Transverse colon (tissue), 4 donors: ENCODE measurements at places on chromosomes 1 and 21.

- no peak for DNase-seq
Observed at GRCh38 chr1:198605406-198605805, 33.4 kb upstream of the PTPRC start.

- DNase-seq = no peak
Observed at GRCh38 chr21:10463156-10463555, 58.2 kb upstream of the TPTE start.

GRCh38 chr1:58654322-58654721, 45.5 kb downstream of the MYSM1 start:
- DNase-seq = no peak

DNA sequence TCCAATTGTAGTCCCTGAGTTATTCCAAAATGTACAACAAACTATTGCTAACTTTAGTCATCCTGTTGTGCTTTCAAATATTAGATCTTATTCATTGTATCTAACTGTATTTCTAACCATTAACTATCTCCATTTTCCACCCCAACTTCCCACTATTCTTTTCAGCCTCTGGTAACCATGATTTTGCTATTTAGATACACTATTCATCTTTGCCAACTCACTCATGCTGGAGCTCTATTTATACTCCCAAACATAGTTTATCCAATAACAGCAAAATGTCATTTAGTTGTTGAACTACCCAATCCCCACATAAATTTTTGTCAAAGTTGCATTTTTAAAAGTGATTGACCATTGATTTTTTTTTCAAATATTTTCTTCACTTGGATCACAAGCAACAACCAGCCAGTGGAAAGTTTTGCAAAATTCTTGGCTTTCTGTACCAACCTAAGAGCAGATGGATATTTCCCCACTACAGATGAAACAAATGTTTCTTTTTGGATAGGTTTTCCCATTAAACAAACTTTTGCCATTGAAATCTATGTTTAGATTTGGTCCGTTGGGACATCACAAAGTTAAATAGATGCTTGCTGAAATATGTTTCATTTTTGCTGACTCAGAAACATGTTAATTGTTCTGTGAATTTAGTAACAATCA, 866.0 kb downstream of the LTN1 start:
- no peak for DNase-seq

GRCh38 chr1:216690603-216691002, 32.6 kb downstream of the ESRRG start:
- no peak for DNase-seq

GRCh38 chr21:25539606-25540005, 67.7 kb downstream of the MRPL39 start:
- DNase-seq = no peak

- DNase-seq = no peak
Observed at GRCh38 chr1:67766141-67766978, 66.9 kb downstream of the GNG12 start.

GRCh38 chr1:237670302-237670701, 220.4 kb downstream of the ZP4 start:
- DNase-seq = no peak

DNA sequence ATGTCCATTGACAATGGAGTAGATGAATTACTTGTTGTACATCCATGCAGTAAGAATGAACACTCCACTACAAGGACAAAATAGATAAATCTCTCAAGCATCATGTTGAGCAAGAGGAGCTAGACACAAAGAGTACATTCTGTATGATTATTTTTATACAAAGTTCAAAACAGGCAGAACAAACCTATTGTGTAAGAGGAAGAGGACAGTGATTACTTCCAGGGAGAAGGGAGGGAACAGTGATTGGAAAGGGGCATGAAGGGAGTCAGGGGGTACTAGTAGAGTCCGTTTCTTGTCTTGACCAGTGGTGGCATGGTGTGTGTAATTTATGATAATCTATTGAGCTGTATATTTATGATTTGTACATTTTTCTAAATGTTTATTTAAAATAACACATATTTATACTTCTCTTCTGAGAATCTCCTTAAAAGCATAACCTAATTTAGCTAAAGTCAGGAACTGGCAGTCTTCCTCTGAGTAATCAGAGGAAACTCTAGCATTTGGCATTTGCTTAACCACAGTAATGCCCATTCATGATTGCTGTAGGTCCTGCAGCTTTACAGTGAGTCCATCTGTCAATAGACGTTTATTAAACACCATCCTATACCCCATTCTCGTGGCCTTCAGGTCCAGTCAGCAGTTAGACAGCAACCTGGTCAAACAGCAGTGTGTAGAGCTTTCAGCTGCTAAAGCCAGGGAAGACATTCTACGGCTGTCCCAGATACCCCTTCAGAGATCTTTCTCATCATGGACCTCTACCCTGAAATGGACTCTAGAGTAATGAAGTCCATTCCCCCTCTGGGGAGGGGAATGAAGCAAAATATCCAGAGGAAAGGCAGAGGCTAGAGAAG, 114.1 kb upstream of the GALNT2 start:
- DNase-seq = no peak

- DNase-seq = no peak
Observed at GRCh38 chr1:10451287-10451686, 1.5 kb downstream of the CORT start.

DNA sequence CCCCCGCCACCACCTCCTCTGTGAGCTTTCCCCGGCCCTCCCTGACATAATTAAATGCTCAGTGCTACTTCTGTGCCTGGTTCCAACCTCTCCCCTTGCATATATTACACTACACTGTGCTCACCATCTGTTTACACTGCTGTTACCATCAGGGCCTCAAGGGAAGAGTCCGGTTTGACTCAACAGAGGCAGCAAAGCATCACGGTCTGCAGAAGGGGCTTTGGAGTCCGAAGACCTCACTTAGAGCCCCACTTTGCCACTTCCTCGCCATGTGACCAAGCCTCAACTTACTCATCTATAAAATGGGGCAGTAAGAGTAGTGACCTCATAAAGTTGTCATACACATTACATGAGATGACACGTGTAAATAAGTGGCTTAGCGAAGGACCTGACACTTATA, 27.4 kb downstream of the KCNN3 start:
- DNase-seq = no peak

DNA sequence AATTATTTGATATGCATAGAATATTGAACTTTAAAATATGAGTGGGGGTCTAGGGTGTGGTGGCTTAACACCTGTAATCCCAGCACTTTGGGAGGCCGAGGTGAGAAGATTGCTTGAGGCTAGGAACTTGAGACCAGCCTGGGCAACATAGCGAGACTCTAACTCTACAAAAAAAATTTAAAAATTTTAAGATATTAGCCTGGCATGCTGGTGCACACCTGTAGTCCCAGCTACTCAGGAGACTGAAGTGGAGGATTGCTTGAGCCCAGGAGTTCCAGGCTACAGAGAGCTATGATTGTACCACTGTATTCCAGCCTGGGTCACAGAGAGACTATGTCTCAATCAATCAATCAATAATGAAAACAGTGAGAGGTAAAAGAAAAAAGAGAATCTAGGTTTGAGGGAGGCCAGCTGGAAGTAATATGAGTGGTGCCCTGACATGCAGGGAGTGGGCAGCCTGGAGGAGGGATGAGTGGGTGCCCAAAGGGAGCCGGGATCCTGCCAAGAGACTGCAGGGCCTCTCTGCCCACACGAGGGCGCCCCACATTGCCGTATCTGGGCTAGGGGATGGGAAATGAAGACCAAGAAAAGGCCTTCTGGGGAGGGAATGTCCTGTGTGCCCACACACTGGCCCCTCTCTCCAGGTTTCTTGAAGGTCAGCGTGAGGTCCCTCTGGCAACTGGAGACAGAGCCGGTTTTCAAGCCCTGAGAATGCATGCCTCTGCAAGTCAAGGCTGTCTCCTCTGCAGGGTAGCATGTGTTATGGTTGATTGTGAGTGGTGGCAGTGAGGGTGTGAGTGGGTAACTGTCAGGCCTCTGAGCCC, 93.9 kb upstream of the PPM1J start:
- DNase-seq = peak; percentile 82

DNA sequence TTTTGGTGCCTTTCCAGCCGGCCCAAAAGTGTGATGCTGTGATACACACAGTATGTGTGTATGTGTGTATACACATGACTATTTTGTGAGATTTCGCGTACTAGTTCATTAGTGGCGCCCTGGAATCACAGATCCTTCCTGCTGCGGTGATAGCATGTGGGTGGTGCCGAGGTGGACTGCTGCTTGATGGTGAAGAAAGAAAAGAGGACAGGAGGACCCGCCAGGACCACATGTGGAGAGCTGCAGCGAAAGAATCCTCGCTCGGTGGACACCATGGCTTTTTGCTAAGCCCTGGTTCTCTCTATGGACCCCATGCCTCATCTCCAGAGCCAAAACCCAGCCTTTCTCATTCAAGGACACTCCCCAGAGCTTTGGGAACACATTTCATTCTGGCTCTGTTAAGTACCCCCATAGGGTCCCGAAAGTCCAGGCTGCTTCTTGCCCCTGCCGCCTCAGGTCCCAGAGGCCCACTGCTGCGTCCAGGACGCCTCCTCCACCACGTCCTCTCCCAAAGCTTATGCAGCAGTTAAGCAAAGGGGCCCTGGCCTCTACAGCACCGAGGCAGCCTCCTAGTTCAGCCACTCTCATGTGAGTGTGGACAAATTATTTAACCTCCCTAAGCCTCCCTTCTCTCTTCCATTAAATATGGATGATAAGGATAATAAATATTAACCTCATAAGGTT, 32.8 kb upstream of the COX20 start:
- no peak for DNase-seq

DNA sequence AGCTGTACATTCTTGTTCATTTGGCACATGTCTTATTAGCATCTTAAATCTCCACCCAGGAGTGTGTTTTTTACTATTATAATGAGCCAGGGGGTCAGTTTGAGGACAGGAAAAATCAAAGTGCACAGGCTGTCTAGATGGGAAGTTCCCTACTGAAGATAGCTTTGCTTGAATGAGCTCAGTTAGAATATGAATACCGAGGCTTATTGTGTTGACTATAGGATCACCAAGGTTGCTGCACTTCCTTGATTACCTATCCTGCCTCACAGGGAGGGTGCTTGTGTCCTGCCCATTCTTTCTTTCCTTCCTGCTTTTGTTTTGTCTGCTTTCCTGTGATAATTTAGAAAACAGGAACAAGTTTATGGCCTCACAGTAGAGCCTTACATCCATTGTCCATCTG, 16.3 kb downstream of the PHGDH start:
- no peak for DNase-seq

DNA sequence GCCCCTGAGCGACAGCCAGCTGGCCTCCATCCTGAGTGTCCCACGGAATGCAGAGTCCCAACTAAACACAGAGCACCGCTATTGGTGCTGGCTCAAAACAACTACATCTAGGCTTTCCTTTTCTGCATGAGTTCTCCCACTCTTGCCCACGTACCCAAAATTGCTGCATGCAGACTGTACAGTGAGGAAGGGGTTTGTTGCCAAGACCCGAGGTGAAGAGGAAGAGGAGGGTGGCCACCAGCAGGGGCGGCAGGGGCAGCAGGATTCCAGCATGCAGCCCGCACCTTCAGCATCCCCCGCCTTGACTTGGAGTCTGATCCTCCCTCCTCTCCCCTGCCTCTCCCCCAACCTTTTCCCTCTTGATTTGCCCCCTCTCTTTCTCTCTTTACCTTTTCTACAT, 8.0 kb downstream of the S100A9 start:
- DNase-seq = no peak

GRCh38 chr1:93805027-93805610, 73.9 kb downstream of the DNTTIP2 start:
- no peak for DNase-seq

DNA sequence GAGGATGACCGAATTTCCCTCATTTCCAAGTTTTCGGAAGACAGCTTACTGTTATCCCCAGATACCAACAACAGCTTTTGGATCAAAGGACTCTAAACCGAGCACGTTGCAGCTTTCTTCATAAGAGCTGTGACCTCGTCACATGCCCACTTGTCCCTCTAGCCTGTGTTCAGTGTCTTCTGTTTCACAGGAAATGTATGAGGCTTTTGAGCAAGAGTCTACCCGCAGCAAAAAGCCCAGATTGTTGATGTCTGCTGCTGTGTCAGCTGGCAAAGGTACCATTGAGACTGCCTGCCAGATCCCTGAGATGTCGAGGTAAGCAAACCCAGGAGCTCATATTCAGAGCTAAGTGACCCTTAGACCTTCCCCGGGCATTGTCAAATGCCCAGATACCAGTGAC, 24.1 kb downstream of the CHI3L2 start:
- DNase-seq = no peak

DNA sequence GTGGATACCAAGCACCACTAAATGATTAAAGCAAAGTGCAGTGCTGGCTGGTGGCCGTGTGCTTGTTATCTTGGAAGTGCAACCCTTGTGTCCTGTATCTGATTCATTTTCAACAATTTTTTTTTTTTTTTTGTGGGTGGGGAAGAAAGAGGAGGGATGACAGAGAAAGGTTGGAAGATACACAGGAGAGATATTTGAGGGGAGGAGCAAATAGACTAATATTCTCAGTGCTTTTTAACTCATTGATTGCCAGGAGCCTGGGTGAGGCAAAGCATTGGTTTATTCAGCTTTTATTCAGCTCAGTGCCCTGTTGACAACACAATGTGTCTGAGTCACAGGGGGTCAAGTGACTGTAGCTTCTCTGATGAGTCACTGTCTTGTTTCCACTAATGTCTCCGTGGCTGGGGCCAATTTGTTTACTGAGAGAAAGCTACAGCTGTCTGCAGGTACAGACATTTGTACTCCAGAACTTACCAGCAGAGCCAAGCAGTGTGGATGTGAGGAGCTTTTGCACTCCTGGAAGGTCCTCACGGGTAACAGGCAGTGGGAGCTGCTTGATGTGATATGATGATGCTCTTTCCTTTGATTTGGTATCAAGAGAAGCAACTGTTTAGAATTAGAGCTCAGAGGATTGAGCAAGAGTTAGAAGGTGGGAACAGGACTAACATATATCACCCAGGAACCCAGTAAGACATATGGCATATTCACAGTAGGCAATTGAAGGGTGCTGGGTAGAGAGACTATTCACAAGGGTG, 23.6 kb upstream of the DNM3 start:
- DNase-seq = peak; percentile 8

DNA sequence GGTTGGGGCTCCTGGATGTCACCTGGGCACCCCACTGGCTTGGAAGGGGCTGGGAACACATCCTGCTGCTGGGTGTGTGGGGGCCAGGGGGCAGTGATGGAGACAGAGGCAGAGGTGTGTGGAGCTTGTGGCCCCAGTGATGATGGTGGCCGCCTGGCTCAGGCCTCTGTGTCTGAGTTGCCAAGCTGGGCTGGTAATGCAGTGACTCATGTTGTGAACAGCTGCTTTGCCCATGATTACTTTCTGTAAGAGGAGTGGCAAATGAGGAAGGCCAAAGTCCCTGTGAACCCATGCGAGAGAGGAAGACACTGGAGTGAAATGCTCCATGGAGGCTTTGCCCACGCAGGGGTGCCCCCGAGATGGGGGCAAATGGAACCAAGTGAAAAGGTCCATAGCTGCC, 86.8 kb downstream of the KCNJ6 start:
- DNase-seq = peak; percentile 76

DNA sequence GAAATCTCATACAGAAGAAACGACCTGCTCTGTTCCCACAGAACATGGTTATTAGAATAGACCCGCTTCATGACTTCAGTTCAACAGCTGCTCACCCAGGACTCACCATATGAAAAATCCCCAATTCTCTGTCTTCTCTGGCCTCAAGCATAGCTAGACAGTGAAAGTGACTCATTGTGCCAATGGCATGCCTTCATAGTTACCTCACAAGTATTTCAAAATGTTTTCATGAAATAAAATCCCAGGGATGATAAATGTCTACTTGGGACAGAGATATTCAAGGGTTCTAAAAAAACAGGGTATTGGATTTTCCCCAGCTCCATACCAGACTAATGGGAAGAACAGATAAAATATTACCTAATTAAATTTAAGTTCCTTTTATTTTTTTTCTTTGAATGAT, 82.3 kb downstream of the NOTCH2 start:
- no peak for DNase-seq
